ENCODE measurements at places on chromosomes 2 and 18.

- DNase-seq = no peak
Measured at GRCh38 chr2:233791883-233792329, 13.8 kb downstream of the MROH2A start.

- DNase-seq = no peak
Measured at GRCh38 chr18:59940068-59940467, 40.3 kb downstream of the PMAIP1 start.

- no peak for DNase-seq
Measured at GRCh38 chr2:196962325-196962724, 35.8 kb upstream of the PGAP1 start.

DNA sequence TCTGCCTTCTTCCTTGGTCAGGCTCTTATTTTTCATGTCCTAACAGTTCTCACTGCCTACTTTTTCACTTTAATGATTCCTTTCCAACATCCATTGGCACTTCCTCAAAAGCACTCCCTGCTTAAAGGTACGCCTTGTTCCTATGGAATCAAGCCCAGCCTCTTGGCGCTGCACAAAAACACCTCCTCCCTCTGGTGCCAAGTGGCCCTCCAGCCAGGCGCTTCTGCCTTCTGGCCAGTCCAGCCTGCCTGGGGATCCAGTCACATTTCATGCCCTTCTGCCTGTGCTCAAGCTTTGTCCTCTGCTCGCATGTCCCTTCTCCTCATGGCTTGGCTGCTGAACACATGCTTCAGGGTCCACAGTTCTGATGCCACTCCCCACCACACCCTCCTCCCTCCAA is 6.3 kb downstream of the TPRKB start:
- no peak for DNase-seq

GRCh38 chr18:9787712-9788111 is 79.6 kb downstream of the RAB31 start:
- no peak for DNase-seq

DNA sequence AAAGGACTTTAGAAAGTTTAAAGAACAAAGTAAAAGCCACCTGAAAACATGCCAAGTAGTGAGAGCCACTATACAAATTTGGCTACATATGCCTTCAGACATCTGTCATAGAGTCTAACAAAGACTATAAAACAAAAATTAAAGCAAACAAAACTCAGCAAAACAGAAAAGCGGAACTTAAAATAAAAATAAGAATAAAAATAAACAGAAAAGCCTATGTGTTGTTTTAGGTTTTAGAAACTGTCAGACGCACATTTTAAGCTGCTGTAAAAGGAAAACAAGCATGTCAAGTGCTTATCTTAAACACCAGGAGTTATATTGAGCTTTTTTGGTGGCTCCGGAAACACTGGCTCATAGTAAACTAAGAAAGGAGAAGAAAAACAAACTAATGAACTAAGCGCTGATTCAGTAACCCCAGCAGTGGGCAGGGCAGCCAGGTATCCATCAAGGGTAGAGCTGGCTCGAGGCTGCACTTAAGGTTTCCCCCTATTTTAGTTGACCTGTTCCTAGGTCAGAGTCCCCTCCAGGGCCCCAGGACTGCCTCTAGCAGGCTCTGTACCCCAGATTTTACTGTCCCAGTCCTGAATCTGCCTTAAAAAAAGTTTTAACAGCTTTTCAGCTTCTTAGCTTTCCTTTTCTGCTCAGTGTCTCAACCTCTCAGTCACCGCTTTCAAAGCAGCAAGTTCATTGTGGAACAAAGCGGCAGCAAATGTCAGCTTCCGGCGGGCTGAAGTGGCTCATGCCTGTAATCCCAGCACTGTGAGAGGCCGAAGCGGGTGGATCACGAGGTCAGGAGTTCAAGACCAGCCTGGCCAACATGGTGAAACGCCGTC is 15.4 kb upstream of the RMC1 start:
- DNase-seq = peak; percentile 13

DNA sequence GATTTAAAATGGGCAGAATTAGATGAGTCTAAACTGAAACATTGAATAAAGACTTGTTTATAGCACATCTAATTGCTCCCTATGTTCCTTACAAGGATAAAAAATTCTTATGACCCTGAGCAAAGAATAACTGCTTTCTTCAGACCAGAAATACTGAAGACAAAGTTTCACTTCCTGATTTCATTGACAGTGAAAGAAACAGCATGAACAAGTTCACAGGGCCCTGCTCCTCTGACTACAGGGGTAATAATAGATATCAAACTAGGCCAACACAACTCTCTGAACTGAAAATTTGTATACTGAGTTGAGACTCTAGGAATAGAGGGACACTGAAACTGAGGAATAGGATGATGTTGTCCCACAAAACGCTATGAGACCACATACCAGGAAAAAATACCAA is 1383.3 kb upstream of the CDH2 start:
- DNase-seq = no peak

GRCh38 chr2:201707753-201708152 is 9.3 kb upstream of the MPP4 start:
- DNase-seq = no peak

DNA sequence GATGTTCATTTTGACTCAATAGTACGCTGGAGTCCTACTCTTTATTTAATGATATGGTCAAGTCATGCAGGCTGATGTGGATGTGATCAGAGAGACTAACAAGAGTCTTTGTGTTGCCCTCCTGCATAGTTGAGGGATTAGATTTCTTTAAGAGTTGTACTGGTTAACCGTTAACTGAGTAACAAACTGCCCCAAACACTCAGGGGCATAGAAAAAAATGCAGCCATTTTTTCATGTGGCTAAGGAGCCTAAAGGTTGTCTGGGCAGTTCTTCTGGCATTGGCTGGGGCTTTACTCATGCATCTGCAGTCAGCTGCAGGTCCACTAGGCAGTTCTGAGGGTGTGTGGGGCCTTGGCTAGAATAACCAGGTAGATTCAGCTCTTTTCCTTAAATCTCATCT is 32.5 kb downstream of the DOCK10 start:
- no peak for DNase-seq

DNA sequence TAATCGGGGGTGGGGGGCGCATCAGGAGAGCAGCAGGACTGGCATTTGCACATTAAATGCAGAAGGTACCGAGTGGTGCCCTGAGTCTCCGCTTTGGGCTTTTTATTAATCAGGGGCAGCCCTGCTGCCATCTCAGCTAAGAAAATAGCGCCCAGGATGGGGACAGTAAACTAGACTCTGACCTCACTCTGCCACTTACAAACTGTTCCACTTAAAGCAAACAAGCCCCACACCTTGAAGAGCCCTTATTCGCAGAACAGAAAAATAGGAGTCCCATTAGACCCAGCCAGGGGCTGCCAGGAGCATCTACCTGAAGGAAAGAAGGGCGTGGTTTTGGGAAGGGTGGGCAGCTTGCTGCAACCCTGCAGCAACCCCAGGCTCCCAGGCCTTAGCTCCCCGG is 165.3 kb downstream of the TNS1 start:
- DNase-seq = no peak

DNA sequence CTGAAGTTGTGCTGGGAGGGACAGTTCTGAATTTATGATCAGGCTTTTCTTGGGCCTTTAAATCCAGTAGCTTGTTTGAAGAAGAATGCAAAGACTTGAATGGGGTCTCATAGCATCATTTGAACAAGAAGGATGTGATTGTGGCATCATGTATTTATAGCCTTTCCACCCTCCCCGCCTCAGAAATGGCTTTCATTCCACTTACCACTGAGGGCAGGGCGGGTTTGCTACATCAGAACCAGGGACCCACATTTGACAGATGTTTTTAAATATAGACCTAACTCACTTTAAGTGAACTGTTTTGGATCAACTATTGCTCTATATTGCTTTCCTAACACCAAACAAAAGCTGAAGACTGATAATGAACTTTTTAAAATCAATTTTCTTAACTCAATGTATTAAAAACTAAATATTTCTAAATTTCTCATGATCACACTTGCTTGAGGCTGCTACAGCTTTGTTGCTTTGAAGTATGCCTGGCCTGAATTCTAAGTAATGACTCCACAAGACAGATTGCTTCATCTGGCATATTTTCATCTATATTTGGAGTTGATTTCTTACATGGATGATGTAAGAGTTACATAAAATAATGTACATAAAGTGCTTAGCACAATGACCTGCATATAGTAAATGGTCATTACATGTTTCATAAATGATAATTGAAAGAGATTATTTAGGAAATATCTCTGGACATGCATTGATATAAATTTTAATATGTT is 1552.9 kb upstream of the SLC39A10 start:
- no peak for DNase-seq

DNA sequence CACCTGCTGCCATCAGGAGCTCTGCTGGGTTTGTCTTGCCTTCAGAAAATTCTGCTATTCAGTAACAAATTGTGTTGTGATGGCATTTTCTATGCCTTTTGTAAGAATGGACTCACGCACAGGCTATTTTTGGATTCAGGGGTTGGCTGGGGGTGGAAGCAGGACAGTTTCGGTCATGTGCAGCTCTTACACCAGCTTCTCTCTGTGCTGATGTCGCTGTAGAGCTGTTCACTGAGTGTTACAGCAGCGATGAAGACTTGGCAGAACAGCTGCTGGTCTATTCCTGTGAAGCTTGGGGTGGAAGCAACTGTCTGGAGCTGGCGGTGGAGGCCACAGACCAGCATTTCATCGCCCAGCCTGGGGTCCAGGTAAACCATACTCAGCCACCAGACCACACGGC is 49.2 kb downstream of the TRPM8 start:
- no peak for DNase-seq

DNA sequence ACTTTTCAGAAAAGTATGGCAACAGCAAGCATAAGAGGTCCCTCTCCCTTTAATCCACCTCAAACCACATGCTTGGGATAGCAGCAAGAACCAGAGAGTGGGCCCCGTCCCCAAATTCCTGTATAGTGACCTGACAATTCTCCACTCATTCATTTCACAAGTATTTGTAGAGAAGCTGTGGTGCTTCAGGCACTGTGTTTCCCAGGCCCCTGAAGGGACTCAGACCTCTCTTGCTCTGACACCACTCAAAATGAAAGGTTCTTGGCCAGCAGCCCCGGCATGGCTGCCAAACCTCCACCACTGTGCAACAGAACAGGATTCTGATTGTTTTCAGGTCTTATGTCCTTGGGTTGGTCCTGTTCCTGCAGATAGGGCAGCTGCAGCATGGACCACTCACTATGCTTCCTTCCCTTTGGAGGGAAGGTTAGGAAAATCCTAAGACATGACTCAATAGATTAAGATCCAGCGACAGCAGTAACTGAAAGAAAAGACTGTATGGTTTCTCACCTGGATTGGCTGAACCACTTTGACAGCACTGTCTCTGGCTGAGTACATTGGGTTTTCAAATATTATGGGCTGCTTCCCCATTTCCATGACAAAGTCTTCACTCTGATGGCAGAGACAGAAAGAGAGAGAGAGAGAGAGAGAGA is 67.6 kb downstream of the DHRS9 start:
- no peak for DNase-seq

DNA sequence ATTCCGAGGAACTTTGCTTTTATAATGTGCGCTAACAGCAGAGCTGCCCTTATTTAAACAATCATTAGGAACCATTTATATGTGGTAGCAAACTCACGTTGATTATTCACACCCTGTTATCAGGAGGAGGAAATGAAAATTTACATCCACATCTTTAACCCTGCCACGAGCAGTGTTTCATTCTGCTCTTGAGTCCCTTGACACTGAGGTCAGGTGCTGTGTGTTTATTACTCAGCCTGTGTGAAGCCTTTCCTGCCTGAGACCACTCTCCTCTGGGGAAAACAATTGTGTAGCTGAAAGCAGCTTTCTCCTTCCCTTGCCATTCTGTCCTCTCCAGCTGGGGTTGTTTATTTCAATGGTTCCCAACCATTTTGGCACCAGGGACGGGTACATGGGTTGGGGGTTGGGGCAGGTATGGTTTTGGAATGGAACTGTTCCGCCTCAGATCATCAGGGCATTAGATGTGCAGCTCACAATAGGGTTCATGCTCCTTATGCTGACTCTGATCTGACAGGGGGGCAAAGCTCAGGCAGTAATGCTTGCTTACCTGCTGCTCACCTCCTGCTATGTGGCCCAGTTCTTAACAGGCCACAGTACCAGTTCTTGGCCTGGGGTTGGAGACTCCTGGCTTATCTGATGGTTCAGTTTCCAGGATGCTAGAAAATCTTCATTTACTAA is 651.1 kb downstream of the TDRD15 start:
- DNase-seq = no peak

- DNase-seq = no peak
Measured at GRCh38 chr18:3391704-3392466, 58.1 kb upstream of the TGIF1 start.

DNA sequence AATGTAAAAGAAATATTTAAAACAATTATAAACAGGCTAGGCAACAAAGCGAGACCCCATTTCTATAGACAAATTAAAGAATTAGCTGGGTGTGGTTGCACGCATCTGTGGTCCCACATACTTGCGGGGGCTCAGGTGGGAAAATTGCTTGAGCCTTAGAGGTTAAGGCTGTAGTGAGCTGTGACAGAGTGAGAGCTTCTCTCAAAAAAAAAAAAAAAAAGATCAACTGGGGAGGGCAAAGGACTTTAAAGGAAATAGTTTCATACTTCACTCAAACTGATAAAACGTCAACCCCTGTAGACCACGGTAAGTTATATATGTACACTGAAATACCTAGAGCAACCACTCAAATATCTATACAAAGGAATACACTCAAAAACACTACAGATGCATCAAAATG is 37.5 kb downstream of the MGAT4A start:
- DNase-seq = no peak

GRCh38 chr2:200092235-200092634 is 136.9 kb downstream of the MAIP1 start:
- DNase-seq = no peak

DNA sequence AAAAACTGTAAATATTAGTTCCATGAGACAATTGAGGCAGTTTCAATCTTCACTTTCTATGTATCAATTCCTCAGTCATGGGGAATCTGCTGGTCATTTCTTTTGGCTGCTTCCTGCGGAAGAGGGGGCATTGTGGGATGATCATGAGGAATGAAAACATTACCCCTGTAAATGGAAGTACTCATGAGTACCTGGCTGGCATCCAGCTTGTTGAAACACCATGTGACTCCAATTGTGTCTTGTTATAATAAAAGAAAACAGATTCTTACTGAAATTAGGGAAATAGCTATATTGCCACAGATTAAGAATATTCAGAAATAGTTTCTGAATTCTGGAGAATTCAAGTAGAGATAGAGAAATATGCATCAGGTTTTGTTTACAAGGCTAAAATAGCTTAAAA is 41.6 kb upstream of the GPR39 start:
- DNase-seq = no peak

- no peak for DNase-seq
Measured at GRCh38 chr18:45526114-45526841, 89.0 kb upstream of the SLC14A2 start.

All from stimulated activated CD4-positive, alpha-beta T cell treated with anti-CD3 and anti-CD28 coated beads, Interleukin-15, amount 100 ng/mL, for 1 hour (primary cell).